ENCODE measurements at places on chromosomes 2 and 18. TPM values are rescaled to one million over a fixed set of nuclear protein-coding genes. Genes with fewer than 3 reads are reported as not detected.

GRCh38 chr2:122831649-122832048, 1076.2 kb downstream of the TSN start:
- DNase-seq: no peak

DNA sequence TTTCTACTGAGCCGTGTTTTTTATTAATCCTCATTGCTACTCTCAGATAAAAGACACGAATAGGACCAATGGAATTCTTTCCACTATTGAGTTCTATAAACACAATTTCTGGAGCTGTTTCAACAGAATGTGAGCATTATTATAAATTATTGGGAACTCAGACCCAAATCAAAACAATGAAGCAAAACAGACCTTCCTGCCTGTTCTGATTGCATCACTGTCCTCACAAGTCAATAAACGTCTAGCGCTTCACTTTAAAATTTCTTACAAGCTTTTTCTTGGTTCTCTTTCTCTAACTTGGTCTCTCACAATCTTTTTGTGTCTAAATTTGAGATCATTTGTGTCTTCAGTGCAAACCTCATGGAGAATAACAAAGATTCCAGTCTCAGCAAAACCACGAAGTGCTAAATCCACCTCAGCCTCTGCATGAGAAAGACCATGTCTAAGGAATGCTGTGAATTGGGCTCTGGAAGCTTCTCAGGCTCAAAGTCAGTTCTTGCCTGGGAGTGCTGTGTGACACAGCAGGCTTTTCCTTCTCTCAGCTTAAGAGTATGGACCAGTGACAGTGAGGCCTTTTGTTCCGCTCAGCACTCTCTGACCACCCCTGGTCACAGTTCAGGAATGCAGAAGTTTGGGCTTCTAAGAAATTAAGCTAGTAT, 22.8 kb downstream of the ARHGAP28 start:
- DNase-seq: no peak

DNA sequence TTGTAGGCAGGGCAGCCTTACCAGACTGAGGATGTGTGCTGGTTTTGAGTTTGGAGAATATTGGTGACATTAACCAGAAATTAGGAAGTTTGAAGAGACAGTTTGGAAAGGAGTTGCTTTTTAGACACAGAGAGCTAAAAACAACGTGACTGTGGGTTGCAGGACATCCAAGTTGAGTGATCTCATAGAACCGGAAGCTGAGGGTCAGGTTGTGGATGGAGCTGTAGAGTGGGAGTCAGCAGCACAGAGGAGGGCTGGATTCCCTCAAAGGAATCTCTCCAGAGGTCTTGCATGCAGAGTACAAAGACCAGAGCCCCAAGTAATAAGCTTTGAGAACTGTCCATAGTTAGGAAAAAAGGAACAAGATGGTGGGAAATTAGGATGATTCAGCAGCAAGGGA, 9.3 kb downstream of the MAPRE3 start:
- DNase-seq: no peak

Gene AGXT
- total RNA-seq: 0.34 TPM

Gene SERPINB5
- 19.5 TPM for total RNA-seq

- DNase-seq: no peak
Measured at GRCh38 chr2:217179854-217180253, 320.0 kb upstream of the TNP1 start.

Gene CFAP65
- 0.52 TPM for total RNA-seq

GRCh38 chr2:134707330-134707676, 11.5 kb downstream of the TMEM163 start:
- no peak for DNase-seq

DNA sequence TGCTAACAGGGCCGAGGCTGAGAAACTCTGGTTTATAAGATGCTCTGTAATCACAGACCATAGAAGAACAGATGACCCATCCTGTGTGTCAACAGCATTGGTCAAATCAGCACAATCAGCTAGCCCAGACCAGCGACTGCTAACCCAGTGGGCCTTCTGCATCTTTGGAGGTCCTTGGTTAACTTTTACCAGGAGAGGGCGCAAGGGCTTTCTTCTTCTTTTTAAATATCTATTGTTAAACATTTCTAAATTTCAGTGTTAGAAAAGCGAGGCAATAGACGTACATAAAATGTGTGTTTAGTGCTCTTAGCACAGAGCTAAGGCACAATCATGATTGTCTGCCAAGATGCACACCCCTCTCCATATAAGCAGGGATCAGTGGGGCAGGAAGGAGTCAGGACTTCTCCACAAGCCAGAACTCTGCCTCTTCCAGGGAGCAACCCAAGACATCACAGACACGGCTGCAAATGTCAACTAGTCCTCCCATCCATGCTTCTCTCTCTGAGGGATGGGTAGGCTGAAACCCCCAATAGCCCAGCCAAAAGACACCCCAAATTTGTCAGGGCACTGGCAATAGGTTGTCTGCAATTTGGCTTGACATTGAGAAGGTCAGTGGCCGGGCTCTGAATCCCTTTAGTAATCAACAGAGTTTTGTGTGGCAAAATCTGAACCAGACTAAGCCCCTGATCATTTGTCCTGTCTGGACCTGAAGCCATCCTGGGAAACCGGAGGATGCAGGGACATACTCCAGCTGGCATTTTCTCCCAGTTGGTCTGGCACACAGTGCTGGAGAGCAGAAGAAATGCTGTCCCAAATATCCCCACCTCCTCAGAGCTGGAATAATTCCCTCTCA, 188.2 kb downstream of the BCL2 start:
- DNase-seq: no peak

DNA sequence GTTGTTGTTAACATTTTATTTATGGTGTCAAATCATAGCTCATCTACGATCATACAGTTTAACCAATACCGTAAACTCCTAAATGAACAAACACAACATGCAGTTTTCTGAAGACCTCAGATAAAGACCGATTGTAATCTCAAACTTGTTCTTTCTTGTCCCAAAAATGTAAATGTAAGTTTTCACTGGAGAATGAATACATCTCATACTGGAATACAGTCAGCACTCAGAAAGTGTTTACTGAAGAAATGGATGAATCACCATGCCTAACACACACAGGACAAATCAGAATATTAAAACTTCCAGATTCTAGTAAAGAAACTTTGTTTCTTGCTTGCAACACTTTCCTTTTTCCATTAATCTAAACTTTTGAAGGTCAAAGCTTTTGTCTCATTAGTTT, 380.5 kb downstream of the DLGAP1 start:
- no peak for DNase-seq

GRCh38 chr2:119478188-119478977, 45.9 kb downstream of the SCTR start:
- no peak for DNase-seq

Gene SYT4
- not detected for total RNA-seq

DNA sequence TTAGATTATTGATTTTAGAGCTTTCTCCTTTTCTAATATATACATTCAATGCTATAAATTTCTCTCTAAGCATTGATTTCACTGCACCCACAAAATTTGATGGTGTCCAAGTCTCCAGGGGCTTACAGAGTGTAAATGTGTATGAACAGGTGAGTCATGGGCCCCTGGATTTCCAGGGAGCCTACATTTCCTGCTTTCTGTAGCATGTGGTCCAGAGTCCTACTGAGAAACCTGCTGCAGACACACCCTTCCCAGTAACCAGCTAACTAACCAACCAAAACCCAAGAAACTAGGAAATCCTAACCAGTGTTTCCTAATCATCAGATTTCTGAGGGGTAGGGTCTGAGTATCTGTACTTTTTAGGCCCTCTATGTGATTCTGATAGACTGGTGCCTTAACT, 39.5 kb upstream of the TANC1 start:
- no peak for DNase-seq

- no peak for DNase-seq
Measured at GRCh38 chr2:46644690-46645385, 165.5 kb downstream of the TMEM247 start.

- DNase-seq: no peak
Measured at GRCh38 chr18:61575419-61575818, 242.2 kb downstream of the CDH20 start.

DNA sequence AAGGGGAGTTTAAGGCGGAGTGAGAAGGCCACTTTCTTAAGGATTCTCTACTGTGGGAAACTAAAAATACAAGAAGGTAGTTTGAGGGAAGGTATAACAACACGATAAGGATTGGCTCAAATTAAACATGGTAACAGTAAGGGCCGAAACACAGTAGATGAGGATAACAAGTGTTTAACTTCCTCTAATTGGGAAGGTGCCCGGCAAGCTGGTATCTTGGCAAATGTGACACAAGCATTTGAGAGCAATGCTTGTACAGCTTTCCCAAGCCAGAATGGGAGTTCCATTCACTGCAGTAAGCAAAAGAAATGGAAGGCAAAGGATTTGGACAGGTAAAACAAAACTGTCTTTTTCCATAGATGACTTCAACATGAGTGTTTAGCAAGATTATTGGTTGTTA, 19.8 kb downstream of the USP40 start:
- DNase-seq: no peak
